ENCODE measurements at places on chromosomes 2 and 18.

GRCh38 chr2:165208094-165208493 is 4.2 kb upstream of the SCN3A start:
- DNase-seq, result no peak

- no peak for DNase-seq
Measured at GRCh38 chr2:43898838-43899346, 60.1 kb downstream of the ABCG8 start.

- DNase-seq, result no peak
Measured at GRCh38 chr18:40041951-40042350, 1913.1 kb upstream of the PIK3C3 start.

DNA sequence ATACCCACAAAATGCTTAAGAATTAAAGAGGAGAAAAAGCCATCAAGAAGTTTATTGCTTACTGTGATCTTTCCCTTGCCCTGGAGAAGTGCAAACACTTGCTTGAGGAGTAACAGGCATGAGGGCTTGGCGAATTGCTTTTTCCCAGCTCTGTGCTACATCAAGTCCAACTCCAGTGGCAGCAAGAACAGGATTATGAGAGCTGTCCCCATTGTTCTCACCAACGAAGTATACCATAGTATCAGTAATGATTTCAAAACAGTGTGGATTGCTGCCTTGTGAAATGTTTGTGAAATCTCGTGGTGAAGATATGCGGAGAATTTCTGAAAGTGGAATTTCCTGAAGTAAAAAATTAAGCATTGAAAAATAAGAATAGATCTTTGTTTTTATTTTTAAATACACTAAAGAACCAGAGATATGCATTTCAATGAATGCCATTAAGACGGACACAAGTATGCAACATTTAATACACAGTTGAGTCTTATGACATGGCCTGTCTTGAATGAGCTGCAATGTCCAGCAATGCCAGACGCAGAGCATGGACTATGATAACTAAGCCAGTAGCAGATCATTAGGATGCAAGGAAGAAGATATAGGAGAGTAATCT is 43.0 kb downstream of the NDUFAF7 start:
- no peak for DNase-seq

DNA sequence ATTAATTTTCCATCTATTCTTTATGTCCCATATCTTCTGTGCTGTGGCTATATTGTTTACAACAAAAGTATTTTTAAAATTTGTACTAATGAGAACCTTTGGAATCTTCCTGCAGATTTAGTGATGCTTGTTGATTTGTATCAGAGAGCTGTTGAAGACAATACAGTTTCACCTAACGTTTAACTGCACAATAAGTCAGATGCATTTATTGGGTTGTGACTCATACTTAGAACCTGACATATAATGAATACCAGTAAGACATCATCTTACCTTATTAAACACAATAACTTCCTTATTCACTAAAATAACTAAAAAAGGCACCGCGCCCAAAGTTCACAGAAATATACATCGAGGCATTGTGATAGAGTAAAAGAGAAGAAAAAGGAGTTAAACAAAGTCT is 43.8 kb upstream of the IL1R1 start:
- DNase-seq, result no peak

DNA sequence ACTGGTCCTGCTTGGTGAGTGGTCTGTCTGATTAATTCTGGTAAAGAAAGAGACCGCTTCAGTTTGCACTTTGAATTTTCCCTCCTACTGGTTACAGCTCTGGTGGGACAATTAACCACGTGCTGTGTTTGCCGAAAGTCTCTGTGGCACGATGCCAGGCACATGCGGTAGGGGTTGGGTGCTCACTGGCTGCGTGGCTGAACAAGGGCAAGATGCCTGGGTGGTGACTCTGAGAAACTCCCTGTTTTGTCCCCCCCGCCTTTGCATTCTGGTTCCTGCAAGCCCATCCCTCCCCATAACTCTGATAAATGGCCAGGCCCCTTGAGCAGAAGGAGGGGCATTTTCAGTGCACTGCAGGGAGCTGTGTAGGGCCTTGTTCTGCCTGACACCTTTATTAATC is 206.1 kb downstream of the TFCP2L1 start:
- DNase-seq, result no peak

DNA sequence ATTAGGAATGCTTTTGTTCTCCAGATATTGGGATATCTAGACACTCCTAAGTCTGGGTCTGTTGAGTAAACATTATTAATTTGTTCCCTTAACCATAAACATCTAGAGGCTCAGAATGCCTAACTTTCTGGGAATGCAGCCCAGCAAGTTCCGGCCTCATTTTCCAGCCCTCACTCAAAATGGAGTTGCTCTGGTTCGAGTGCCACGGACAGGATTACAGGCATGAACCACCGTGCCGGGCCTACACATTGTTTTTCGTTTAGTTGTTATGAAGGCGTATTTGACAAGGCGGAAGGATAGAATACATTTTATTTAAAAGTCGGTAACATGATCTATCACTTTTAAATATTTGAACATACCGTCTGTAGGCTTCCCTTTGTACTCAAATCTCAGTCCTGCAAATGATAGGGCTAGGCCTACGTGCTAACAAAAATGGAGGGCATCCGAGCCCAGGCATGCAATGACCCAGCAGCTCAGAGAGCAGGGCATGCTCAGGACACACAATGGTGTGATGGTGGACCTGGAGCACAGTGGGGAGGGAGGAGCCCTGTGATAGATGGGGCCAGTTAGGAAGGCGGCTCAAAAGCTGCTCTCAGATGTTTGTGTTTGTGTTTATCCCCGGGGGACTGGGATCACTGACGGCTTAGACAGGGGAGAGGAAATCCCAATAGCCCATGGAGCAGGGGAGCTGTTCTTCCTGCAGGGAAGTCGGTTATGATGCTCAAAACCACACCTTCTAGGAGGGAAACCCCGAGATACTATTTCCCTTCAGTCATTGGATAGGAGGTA is 2.9 kb upstream of the SCYGR1 start:
- no peak for DNase-seq

- DNase-seq, result no peak
Measured at GRCh38 chr2:55408098-55408882, 11.4 kb downstream of the CCDC88A start.
